ENCODE measurements at places on chromosomes 11 and 22.

GRCh38 chr22:41846268-41846987 lies 13.5 kb downstream of the SREBF2 start:
- no peak for DNase-seq

- DNase-seq = peak; percentile 61
Measured at GRCh38 chr11:81658722-81659121, 1074.9 kb downstream of the FAM181B start.

- DNase-seq = no peak
Measured at GRCh38 chr22:50189849-50190181, 4.1 kb downstream of the TRABD start.

DNA sequence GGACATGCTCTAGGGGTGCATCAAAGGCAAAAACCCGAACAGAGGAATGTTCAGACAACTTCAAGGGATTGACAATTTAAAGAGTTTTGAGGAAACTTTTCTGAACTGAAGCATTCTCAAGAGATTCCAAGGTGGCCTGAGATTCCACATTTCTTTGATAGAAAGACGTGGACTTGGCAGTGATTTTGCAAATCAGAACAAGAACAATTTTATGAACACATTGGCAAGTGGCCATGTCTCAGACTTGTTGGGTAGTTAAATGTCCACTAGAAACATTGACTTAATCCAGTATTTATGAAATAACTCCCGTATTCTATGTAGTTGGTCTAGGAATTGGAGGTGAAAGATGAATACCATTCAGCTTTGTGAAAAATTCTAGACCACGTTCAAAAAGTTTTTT lies 13.8 kb downstream of the NCAM1 start:
- DNase-seq = no peak

- DNase-seq = no peak
Measured at GRCh38 chr22:30205281-30206115, 41.1 kb downstream of the LIF start.

- no peak for DNase-seq
Measured at GRCh38 chr11:72828081-72828567, 13.9 kb downstream of the ATG16L2 start.

GRCh38 chr11:1208394-1209261 lies 14.2 kb upstream of the MUC5B start:
- no peak for DNase-seq

- DNase-seq = peak; percentile 33
Measured at GRCh38 chr11:74020539-74020938, 11.7 kb upstream of the UCP3 start.

DNA sequence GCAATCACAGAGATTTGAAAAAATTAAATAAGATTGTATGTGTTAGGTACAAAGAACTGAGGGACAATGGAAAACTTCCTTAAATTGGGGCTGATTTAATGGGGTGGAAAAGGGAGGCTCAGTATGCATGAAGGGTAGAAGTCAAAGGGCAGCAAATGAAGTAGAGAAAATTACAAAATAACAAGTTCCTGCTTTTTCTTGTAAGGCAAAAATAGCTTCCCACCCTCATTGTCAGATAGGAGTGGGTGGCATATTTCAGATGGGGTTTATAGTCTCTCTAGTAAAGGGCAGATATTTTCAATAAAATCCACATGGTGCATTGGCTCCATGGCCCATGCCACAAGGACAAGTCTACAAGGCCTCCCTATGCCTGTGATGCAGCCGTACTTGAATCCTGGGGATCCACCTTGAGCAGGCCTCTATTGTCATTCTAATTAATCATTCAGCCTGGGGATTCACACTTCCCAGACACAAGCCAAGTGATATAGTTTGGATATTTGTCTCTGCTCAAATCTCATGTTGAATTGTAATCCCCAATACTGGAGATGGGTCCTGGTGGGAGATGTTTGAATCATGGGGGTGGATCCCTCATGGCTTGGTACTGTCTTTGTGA lies 36.7 kb upstream of the SESN3 start:
- DNase-seq = no peak

DNA sequence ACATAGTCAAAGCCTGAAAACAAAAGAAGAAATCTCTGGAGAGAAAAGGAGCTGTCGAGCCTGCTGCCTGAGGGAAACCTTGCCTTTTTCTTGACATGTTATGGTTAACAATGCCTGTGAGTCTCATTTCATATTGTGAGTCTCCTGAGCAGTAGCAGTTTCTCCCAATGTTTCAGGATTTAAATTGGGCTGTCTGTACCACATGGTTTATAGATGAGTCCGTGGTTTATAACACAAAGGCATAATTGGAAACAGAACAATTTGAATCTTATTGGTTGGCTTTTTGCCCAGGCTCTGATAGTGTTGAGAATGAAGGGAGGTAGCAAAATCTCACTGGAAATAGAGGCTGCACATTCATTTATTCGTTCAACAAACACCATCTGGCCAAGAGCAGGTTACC lies 540.9 kb downstream of the RAB38 start:
- DNase-seq = no peak

GRCh38 chr11:76616676-76617552 lies 53.6 kb downstream of the LRRC32 start:
- DNase-seq = no peak

- no peak for DNase-seq
Measured at GRCh38 chr11:73467505-73467904, 91.3 kb downstream of the RELT start.

- DNase-seq = peak; percentile 55
Measured at GRCh38 chr11:66617155-66617834, 865 bp downstream of the RBM14 start.

GRCh38 chr11:48037709-48038468 lies 57.5 kb downstream of the PTPRJ start:
- no peak for DNase-seq

DNA sequence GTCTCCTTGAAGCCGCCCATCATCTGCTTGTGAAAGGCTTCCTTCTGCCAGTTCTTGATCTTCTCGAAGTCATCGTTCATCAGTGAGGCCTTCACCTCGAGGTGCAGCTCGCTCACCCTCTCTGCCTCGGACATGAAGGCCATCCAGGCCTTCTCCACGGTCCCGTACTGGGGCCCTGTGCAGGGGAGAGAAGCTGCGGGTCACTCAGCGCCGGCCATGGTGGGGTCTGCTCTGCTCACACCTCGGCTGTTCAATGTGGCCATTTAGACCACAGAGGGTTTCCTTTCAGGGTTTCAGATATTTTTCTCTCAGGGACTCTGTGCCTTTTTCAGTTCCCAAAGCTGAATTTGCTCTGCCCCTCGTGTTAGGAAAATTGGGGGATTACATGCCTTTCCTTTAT lies 33.9 kb upstream of the ARFGAP3 start:
- no peak for DNase-seq

DNA sequence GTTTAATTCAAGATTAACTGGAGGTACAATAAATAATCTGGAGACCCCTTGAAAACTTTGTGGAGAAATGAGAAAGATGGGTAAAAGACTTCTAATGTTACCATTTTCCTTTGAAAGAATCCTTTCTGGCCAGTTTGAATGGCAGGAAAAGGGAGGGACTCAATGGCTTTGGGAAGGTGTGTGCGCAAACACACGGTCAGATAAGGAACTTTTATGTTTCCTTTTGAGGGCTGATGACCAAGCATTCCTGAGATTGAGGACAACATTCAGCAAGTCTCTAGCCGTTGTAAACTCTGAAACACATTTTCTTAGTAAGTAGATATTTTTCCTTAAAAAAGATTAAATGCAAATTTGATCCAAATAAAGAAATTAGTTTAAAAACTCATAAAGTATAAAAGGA lies 909.7 kb upstream of the TENM4 start:
- DNase-seq = no peak

GRCh38 chr22:43136255-43136654 lies 6.9 kb downstream of the MCAT start:
- peak; percentile 20 for DNase-seq

DNA sequence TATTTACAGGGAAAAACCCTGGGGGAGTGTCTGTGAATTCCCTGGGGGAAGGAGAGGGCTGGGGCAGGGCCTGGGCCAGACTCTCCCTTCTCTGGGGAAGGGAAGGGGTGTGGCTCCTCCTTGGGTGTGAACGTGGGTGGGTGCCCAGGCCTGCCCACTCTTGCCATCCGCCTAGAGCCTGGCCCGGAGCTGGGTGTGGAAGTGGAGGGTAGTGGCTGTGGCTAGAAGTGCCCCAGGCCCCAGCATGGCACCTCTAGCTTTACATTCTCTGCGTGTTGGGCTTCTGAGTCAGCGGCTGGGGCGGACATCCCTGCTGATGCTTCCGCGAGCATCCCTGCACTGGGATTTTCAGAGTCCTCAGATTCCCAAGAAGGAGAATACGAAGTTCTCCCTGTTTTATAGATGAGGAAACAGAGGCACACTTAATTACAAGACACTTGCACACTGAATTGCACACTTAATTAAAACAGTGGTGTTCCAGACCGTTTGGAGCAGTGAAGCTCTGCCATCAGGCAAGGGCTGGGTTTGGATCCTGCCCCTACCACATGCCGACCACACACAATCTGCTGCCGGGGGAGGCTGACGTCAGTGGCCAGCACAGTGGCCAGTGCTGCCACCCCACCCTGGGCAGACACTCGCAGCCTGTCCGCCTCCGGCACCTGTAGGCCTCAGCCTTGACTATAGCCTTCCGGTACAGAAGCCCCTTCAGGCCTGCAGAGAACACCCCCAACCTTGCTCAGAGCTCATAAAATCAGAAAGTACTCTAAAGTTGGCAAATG lies 7.6 kb downstream of the BAD start:
- DNase-seq = no peak

DNA sequence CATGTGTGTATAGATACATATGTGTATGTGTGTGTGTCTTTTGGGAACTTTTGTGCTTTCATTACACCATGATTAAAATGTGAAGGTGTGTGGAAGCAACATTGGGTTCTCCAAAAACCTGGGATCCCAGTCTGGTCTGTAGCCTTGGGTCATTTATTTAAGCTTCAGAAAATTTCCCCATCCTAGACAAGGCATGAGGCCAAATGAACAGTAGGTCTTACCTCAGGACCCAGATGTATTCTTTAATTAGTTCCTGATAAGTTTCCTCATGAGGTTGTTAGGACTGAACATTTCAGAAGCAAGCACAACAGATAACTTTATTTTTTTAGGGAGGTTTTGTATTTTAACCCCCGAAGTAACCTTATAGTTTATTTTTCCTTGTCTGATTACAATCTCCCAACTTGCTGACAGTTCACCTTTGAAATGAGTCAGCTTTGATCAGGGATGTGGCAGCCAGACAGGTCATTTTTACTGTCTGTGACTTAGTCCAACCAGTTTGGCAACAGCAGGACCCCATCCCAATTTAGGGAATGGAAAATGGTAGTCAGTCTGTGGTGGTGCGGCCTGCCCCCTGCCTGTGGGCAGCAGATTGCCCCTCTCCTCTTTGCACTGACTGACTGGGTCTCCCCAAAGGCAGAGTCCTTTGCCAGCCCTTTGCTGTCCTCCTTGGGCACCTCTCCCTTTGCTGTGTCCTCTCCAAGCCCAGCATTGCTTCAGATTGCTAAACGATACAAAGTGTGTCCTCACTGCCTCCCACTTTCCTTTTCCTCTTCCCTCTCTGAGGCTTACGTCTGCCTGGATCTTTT lies 88.3 kb downstream of the NAV2 start:
- no peak for DNase-seq

DNA sequence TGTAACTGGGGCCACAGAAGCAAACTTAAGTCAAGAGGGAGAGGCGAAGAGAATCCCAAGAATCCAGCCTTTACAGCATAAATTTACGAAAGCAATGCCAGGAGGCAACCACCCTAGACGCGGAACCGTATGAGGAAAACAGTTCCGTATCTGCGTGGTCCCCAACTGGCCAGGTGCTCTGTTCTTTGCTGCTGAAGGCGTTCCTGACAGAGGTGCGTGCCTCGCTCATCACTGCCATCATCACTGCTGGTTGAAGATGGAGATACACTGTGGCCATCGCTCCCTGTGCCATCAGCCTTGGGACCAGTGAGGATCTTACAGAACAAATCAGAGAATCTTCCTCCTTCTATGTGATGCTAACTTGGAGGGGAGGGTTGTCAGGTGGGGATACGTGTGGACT lies 270.5 kb upstream of the B3GAT1 start:
- DNase-seq = no peak

DNA sequence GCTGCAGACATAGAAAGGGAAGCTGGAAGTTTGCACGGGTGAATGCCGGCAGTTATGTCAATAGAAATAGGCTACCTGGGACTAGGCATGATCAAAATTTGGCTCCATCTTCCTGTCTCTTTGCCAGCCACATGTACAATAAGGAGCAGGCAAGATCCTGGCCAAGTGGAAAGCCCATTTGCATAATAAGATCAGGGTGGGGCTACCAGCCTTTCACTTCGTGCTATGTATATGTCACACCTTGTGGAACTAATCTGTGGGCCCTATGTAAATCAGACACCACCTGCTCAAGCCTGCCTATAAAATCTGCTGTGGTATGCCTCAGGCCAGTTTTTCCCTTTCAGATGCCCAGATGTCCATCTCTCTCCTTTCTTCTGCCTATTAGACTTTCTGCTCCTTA lies 79.3 kb upstream of the DRD2 start:
- DNase-seq = peak; percentile 97

- DNase-seq = peak; percentile 41
Measured at GRCh38 chr11:15493066-15493465, 378.3 kb downstream of the INSC start.

DNA sequence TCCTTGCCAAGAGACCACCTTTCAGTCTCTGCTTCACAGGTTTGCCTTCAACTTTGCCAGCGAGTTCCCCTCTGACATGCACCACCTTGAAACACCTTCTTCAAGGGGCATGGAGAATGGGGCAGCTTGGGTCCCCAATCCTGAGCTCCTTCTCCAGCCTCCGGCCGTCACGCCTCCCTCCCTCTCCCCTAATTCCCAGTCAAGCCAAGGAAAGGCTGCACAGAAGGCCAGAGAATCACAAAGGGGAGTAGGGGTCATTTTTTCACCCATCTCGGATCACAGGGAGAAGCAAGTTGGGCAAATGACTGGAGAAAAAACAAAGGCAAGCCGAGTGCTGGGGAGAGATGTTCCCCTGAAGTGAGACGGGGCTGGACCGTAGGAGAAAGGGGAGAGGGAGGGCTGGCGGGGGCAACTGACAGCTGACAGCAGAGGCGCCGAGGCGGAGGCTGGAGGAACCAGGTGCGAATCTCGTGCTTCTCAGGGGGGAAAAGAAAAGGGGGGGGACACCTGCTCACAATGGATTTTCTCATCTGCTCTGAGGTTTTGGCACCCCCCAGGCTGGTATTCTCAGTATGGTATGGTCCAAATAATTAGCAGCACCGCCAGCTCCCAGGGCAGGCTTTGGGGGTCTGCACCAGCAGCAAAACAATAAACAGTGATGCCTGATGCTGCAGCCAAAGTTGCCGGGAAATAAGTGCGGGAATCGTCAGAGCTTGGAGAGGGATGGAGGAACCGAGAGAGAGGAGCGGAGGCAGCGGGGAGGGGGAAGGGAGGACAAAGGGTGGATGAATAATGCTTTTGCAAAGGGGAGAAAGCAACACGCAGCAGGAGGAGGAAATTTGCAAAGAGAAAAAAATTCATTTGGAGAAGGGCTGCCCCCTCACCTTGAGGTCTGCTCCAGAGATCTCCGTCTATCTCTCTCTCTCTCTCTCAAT lies 644 bp downstream of the YPEL4 start:
- no peak for DNase-seq

GRCh38 chr11:4704054-4704789 lies at the start of gene MMP26:
MMP26 (plus strand) TSS chr11:4704784.
- peak; percentile 90 for DNase-seq

- no peak for DNase-seq
Measured at GRCh38 chr11:22656130-22656529, 10.3 kb upstream of the GAS2 start.

GRCh38 chr11:27088353-27088752 lies 47.7 kb downstream of the BBOX1 start:
- no peak for DNase-seq

Data from NCI-H526 (cell line).